ENCODE measurements at places on chromosomes 2 and 18. TPM values are rescaled to one million over a fixed set of nuclear protein-coding genes. Genes with fewer than 3 reads are reported as not detected.

DNA sequence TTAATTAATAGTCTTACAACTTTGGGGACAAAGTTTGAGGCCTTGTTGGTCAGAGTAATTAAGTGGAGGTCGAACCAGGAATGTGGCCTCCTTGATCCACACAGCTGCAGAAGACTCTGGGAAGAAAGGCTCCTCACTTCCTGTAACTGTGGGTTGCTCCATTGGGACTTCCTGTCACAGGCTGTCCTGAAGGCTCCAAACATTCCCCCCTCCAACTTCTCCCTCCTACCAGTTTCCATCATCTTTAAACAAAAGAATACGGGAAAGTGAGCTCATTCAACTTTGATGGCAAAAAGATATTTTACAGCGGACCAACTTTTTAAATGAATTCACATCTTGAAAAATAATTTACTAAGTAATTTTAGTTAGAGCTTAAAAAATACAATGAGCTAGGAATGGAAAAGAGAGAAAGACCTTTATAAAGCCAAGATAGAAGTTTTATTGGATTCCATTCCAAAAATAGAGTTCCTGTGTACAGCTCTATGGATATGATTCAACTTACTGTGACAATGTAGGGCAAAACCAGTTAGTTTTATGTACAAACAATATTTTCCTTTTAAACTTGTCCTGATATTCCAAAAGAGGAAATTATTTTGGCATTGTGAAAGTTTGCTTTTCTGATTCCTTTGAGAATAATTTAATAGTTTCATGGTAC, 212.0 kb upstream of the NABP1 start:
- no peak for DNase-seq

DNA sequence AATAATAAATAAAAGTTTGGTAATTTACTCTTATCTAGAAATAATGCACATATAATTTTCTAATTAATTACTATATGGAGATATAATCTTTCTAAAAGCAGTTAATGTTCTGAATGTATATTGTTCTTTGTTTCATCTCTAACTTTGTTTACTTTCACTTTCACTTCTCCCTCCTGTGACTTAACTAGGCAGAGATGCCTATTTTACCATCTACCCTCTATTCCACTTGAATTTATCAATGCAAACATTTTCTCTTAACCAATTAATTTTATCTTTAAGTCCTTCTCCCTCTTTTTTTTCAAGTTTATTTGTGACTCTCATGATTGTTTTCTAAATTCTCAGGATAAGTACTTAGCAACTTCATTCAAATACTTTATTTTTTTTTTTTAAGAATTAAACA, 55.1 kb upstream of the IL1RL1 start:
- DNase-seq, result no peak

- DNase-seq, result no peak
These were observed 244.4 kb downstream of the ALK start for GRCh38 chr2:29676886-29677453.

DNA sequence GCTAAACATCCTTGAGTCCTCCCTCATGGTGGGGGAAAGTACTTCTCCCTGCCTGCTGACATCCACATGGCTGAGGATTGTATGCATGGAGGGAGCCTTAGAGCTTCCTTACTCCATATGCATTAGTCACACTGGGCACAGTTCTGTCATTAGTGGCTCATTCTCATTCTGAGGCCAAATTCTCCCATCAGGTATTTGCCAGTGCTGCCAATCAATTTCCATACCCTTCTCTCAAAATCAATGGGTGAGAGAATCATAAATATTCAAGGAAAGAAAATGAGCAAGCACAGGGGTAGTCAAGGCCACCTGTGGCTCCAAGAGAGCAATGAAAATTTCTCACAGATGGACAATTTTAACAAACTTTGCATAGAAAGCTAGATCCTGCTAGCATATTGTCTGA, 422.6 kb upstream of the SETBP1 start:
- DNase-seq, result no peak

DNA sequence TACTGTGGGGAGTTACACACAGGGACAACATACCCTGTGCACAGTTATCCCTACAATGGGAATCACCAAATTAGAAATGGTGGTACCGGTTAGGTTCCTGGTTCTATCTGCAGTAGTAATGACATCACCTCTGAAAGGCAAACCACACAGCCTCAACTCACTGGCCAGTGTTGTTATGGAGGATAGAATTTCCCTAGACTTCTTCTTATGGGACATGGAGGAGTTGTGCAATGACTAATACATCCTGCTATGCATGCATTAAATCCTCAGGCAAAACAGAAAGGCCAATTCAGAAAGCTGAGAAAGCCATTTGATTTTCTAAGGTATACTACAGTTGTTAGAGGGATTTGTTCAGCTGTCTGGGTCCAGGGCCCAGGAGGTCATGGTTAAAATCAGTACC, 439.3 kb downstream of the TMX3 start:
- no peak for DNase-seq

The RASGRP3 gene
- total RNA-seq, result 3.1 TPM

GRCh38 chr2:151063271-151063670, 198.4 kb downstream of the RBM43 start:
- DNase-seq, result no peak

GRCh38 chr2:71327916-71328315, 3.7 kb upstream of the ZNF638 start:
- DNase-seq, result no peak

DNA sequence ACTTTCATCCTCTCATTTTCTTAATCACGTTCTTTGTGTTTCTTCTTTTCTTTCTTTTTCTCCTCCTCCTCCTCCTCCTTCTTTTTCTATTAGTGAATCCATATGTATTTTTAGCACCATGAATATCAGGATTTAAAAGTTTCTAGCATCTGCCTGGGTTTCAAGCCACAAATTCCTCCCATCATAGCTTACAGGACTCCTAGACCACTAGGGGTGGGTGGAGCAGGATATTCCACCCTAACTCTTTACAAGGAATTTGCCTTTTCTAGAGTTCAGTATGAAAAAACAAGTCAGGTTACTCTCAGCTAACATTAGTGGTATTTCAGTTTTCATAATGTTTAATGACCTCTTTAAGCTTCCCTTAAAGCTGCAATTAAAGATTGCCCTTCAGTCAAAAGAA, 19.1 kb upstream of the LRRTM1 start:
- DNase-seq, result no peak

DNA sequence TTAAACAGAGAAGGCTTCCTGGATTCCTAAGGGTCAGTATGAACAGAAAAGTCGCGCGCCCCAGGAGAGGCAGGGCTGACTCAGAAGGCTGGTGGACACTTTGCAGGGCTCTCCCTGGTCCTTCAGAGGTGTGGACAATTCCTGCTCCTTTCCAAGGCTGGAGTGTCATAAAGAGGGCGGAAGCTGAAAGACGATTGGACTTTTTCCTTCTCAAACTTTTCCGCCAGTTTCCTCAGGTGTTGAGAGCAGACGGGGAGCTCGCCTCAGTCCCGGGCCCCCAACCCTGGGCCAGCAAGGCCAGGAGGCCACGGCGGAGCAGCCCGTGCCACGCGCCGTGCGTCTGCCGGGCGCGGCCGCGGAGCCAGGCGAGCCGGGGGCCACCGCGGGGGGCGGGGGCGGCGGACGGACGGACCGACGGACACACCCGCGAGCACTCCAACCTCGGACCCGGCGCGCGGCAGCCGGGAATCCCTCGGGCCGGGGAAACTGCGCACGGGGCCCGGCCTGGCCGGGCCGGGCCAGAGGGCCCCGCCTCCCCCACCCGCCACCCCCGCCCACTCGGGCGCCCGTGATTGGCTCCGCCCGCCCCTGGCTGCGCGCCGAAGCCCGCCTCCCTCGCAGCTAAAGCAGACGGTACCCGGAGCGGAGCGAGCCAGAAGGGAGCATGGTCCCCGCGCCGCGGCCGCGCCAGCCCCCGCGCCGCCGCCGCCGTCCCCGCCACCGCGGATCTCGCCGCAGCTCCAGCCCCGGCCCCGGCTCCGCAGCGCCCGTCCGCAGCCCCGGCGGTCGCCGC, at the start of gene KLHL29:
TSS of gene KLHL29 (plus strand) at position 629 of the 793 bp plus-strand sequence. CDS start 177,018 bp downstream, outside the sequence.
- DNase-seq, result peak; percentile 86

All from activated T-cell treated with anti-CD3 and anti-CD28 coated beads, Interleukin-2, amount 50 U/mL, for 72 hours (primary cell).